A375 (cell line): ENCODE measurements at places on chromosomes 1 and 21. TPM values are rescaled to one million over a fixed set of nuclear protein-coding genes. Genes with fewer than 3 reads are reported as not detected.

The VHLL gene
- 0.19 TPM in 1 of 2 replicates, not detected in the other for total RNA-seq

The SOX13 gene
- total RNA-seq: 8.3 and 8.7 TPM in 2 replicates

The PADI2 gene
- 0.04 and 0.50 TPM in 2 replicates for total RNA-seq

The LMX1A gene
- total RNA-seq: not detected in 2 replicates

The LCE1E gene
- total RNA-seq: not detected in 2 replicates

The ARV1 gene
- 19.5 and 22.9 TPM in 2 replicates for total RNA-seq
